ENCODE measurements at places on chromosomes 13 and 19.

DNA sequence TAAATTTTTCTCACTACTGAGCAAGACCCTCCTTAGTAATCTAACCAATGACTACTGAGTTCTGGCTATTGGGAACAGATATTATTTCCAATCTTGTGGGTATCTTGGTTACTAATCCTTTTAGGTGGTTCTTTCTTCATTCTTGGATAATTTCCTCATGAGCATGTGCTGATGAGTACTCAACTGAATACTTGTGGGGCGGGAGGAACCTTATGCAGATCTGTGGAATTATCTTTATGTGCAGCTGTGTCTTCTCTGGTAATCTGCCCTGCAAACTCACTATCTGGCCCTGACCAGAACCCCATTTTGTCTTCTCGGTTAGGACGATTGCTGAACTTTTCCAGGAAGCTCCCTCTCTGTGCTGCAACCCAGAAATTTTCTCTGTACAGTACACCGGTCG lies 89.7 kb upstream of the TRPC4 start:
- H3K4me3 ChIP-seq, result no peak overlapping the region
- H3K4me1 ChIP-seq, result no peaks in the 10 kb centered on the region
- no peaks in the 10 kb centered on the region for H3K27me3 ChIP-seq
- no peaks in the 10 kb centered on the region for H3K36me3 ChIP-seq
- H3K27ac ChIP-seq, result no peak overlapping the region

DNA sequence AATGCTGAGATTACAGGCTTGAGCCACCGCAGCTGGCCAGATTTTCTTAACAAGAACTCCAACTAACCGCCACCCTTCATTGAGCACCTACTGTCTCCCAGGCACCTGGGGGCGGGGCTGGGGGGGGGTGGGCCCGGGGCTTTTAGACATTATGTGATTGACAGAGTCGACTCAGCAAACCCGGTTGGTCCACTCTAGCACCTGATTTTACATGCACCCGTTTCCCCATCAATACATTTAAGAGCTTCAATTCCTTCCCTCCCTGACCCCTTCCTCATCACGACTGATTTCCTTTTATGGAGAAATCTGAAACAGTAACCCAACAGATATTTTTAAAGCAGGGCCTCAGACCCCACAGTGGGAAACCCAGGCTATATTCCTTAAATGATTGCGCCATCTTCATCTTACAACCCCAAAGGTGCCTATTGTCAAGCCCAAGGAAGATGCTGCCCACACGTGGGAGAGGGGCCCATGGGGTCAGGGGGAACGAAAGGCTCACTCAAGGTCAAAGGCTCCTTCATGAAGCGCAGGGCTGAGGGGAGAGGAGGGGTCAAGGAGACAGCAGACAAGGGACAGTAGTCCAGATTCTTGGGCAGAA lies 1.8 kb downstream of the INSR start:
- no peak for DNase-seq
- H3K36me3 ChIP-seq, result no peaks in the 10 kb centered on the region
- H3K4me1 ChIP-seq, result peaks cover 7% of the 10 kb centered on the region
- peak overlapping the region; percentile 92 for H3K4me3 ChIP-seq
- H3K27me3 ChIP-seq, result no peaks in the 10 kb centered on the region

GRCh38 chr19:48619692-48620585 lies 633 bp downstream of the SPHK2 start:
- no peaks in the 10 kb centered on the region for H3K27me3 ChIP-seq
- no peak for DNase-seq
- no peaks in the 10 kb centered on the region for H3K36me3 ChIP-seq
- peak overlapping the region; percentile 95 for H3K4me3 ChIP-seq
- no peaks in the 10 kb centered on the region for H3K4me1 ChIP-seq

GRCh38 chr13:38688674-38689073 lies 1.8 kb downstream of the FREM2 start:
- no peak overlapping the region for H3K4me3 ChIP-seq
- DNase-seq, result no peak
- H3K4me1 ChIP-seq, result no peaks in the 10 kb centered on the region
- no peak overlapping the region for H3K27ac ChIP-seq
- H3K27me3 ChIP-seq, result peaks cover 15% of the 10 kb centered on the region
- no peaks in the 10 kb centered on the region for H3K36me3 ChIP-seq
